Stimulated activated CD8-positive, alpha-beta memory T cell treated with anti-CD3 and anti-CD28 coated beads, Interleukin-4, amount 100 ng/mL, for 24 hours (primary cell): ENCODE measurements at places on chromosomes 12 and 14.

GRCh38 chr12:130960787-130961186, 7.1 kb downstream of the ADGRD1 start:
- no peak for DNase-seq

DNA sequence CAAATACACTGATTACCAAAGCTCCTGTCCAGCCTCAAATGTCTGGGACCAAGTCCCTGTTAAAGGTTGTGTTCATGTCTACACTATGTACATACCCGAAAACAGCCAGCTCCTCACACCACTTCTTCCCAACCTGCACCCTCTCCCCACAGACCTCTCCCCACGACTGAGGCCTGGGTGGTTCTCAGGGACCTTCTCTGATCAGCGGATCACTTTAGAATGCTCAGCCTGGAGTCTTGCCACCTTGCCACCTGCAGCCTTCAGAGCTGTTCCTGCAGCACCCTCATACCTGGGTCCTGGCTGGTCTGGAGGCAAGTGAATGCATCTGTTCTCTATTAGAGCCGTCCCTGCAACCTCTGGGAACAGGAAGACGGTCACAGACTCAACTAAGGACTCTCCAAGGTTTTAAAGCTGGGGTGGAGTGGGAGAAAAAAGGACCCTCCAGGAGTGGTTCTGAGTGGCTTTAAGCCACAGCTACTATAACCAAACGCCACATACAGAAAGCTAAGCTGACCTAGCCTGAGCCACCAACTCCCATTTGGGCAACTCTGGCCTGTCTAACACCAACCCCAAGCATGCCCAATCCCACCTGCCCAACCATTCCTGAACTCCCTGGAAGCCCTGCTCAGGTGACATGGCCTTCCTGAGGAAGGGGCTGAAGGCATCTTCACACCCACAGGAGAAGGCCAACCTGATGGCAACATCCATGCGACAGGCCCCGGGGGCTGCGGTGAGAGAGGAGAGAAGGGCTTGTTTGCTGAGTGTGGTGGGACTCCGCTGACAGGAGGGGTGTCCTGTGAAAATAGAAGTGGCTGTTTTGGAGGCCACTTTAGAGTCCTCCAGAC, 8.6 kb downstream of the KRT2 start:
- no peak for DNase-seq

DNA sequence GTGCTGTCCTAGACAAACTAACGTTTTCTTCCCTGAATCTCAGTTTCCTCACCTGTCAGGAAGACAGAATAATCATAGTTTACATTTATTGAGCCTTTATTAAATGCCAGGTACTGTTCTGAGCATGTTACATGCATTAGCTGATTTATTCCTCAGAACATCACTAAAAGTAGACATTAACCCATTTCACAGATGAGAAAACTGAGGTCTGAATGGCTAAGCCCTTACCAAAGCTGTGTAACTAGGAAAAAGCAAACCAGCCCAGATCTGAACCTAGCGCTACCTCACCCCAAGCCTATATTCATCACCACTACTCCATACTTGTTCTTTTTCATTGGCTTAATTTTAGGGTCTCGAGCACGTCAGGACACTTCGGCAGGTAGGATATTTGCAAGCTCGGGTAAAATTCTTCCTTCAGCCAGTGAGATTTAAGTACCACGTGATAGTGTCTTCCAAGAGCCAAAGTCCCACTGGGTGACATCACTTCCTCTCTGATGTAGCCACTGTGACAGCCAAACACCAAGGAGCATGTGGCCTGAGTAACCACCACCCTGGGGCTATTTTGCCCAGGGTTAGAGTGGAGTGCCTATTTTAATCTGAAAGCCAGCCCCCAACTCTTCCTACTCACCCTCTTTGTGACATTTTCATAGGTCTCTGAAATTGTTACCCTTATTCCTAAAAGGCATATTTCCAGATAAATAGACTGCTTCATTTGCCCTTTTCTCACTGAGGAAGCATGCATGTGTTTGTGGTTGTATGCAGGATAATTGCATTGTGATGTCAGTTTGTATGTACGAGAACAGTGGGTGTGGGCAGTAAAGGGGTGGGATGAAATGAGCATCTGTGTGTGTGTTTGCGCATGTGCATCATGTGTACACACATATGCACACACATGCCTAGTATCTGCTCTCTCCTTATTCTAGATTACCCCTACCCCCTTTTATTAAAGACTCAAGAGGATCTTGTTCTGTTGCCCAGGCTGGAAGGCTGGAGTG, 62.2 kb upstream of the WSCD2 start:
- DNase-seq, result no peak

DNA sequence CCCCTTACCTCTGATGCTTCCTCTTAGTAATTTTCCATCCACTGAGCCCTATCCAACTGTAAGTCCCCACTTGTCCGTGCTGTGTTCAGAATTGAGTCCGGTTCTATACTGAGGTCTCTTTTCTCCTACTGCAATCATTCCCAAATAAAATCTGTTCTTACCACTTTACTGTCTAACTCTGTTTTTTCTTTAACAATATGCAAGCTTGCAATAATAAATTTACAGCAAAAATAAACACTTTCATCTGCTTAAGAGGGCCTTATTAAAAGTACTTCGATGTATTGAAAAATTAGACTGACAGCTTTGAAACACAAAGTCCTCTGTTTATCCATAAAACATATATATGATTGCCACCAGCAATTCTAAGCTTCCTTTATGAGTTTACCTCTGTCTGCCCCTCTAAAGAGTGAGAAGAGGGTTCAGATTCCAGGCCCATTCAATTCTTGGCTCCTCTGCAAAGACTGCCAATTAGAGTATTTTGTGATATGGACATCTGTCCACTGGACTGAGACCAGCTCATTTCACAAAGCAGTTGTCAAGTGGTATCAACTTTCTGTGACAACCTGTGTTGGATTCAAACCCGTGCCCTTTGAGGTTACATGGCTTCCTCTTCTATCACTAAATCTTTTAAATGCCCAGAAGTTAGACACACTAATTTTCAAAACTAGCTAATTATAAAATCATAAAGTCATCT, 39.9 kb upstream of the G2E3 start:
- no peak for DNase-seq

- DNase-seq, result no peak
These were observed 203.6 kb upstream of the SOX5 start for GRCh38 chr12:24153079-24153478.

- no peak for DNase-seq
These were observed 202.6 kb downstream of the TMX1 start for GRCh38 chr14:51442513-51443175.

- no peak for DNase-seq
These were observed 44.9 kb downstream of the BBS10 start for GRCh38 chr12:76303365-76303764.

GRCh38 chr12:82912406-82912805, 225.7 kb downstream of the TMTC2 start:
- no peak for DNase-seq
